Fibroblast of skin of right quadriceps (primary cell): ENCODE measurements at places on chromosomes 5 and 9.

DNA sequence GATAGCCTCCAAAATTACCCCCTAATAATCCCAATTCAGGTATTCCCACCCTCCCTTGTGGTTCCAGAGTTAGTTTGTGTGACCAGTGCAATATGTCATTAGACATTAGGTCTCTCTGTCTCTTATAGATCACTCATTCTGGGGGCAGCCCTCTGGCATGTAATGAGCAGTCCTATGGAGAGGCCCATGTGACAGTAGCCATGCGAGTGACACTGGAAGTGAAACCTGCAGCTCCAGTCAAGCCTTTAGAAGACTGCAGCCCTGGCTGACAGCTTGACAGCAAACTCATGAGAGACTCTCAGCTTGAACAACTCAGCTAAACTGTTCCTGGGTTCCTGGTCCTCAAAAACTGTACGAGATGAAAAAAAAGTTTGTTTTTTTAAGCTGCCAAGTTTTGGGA lies 54.0 kb upstream of the HSPB3 start:
- DNase-seq: no peak

- DNase-seq: no peak
Measured at GRCh38 chr5:94196953-94197352, 421.5 kb downstream of the KIAA0825 start.

DNA sequence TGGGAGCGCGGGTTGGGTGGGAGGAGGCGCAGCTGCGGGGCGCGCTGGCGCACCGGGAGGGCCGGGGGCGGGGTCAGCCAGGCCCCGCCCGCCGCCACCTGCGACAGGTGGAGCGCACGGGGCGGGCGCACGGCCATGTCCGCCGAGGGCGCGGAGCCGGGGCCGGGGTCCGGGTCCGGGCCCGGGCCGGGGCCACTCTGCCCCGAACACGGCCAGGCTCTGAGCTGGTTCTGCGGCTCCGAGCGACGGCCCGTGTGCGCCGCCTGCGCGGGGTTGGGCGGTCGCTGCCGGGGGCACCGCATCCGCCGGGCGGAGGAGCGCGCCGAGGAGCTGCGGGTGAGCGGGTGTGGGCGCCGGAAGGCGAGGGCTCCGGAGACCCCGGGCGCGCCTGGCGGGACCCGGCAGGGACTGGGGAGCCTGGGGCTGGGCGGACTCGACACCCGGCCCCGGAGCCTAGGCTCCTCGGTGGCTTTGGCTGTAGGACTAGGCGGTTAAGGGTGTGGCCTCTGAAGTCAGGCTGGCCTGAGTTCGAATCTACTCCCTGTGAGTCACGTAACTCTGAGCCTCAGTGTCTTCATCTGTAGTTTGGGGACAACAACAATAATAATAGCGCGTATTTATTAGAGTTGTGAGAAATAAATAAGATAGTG lies at the start of gene BSPRY:
BSPRY (plus strand) TSS at position 97 of the 650 bp plus-strand sequence; CDS start at position 136, 39 bp downstream.
- no peak for DNase-seq

GRCh38 chr5:34608368-34608767 lies 47.8 kb upstream of the RAI14 start:
- no peak for DNase-seq

DNA sequence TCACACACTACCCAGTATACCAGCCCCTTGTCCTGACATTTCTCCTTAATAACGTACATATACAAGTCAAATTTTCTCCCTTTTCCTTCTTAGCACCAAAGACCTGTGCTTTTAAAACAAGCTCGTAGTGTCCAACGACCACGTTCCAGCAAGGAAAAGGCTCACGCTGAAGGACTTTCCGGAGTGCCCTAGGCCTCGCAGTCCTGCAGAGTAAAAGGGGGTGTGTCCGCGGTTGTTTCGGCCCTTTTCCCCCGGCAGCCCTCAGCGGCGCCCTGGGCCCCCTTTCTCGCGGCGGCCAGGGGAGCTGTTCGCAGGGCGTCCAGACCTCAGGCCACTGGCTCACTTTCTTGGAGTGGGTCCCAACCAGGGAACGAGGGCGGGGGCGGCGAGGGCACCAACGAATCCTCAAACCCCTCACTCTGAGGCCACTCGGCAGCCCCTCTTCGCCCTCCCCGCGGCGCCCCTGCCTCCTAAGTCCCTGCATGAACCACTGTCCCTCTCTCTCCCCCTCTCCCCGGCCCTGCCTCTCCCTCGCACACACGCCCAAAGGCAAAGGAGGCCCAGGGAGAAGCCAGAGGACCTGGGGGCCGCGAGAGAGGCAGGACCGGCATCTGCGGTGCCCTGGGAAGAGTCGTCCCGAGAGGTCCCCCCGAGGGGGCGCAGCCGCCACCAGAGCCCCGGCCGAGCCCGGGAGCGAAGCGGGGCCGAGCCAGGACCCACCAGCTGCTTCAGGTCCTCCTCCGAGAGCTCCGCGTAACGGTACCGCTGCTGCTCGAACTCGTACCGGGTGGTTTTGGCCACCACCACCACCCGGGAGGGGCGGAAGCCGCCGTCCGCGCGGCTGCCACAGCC lies 720 bp downstream of the NADK2 start:
- DNase-seq: peak; percentile 53
